Effector CD4-positive, alpha-beta T cell (primary cell): ENCODE measurements at places on chromosomes 3 and 15.

- DNase-seq, result no peak
Measured at GRCh38 chr3:195544634-195545033, 1.5 kb upstream of the PPP1R2 start.

DNA sequence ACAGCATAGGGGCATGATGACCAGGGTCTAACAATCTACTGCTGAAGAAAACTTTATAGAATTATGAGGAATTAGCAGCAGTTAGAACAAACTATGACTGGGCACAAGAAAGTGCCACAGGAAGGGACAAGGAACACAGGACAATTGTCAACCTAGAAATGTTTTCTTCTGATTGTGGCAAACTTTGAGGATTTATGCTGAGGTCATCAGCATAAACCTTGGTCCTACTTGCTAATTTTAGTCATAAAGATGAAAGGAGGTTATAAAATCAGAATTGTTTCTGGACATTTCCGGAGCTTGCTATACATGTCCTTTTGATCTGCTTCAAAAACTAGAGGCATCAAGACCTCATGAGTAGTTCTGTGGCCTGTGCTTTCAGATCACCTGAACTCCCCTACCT is 446.6 kb upstream of the THBS1 start:
- no peak for DNase-seq

- no peak for DNase-seq
Measured at GRCh38 chr15:69737916-69738315, 285.3 kb downstream of the RPLP1 start.

- DNase-seq, result no peak
Measured at GRCh38 chr3:21836227-21836626, 85.2 kb upstream of the ZNF385D start.

- DNase-seq, result no peak
Measured at GRCh38 chr3:58691997-58692396, 25.4 kb upstream of the FAM3D start.

GRCh38 chr3:40827226-40827625 is 302.5 kb downstream of the ZNF621 start:
- DNase-seq, result no peak

DNA sequence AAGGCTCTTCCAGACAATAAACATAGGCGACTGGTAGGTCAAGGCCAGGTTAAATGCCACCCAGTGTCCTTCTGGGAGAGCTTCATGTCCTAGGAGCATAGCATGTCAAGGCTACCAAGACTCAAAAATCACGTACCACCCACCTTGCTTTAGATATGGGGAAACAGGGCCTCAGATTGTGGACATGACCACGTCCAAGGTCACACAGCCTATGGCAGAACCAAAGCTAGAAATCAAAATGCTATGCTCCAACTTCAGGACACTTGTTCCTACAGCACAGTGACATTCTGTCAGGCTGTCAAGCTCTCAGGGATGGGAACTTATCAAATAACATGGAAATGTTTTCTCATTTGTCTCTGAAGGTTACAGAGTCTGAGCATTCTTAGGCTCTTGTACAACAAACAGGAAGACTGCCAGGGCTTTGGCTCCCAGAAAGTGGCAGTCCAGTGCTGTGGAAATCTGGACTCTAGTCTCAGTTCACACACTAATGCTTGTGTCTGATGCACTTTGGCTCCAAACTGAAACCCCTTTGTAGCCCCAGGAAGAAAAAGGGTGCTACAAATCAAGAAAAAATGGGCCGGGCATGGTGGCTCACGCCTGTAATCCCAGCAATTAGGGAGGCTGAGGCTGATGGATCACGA is 170.4 kb upstream of the LPP start:
- no peak for DNase-seq

- no peak for DNase-seq
Measured at GRCh38 chr3:134833453-134834163, 38.5 kb downstream of the EPHB1 start.

GRCh38 chr3:69649120-69650065 is 89.9 kb upstream of the MITF start:
- no peak for DNase-seq

DNA sequence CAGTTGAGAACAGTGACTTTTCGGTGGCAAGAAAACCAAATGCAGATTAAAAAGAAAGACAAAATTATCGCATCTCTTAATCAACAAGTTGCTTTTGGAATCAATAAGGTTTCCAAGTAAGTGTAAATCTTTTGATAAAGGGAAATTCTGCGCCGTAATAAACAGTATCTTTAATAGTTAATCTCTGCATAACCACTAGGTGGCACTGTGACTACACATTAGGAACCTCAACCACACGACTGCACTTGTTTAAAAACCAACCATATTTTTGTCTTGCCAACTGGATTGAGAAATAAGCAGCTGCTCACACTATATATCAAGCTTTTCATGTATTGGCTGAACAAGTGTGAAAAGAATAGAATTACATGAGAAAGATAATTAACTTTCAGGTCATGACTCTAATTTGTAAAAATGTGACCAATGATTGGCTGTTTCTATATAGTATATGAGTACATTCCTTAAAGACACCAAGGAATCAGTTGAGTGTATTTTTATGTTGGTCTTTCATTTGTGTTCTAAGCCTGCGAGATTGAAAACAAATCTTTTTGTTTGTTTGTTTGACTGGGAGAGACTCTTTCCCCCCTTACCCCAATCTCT is 72.7 kb downstream of the DZIP3 start:
- DNase-seq, result peak; percentile 53

- no peak for DNase-seq
Measured at GRCh38 chr3:183264268-183264667, 11.2 kb downstream of the B3GNT5 start.

DNA sequence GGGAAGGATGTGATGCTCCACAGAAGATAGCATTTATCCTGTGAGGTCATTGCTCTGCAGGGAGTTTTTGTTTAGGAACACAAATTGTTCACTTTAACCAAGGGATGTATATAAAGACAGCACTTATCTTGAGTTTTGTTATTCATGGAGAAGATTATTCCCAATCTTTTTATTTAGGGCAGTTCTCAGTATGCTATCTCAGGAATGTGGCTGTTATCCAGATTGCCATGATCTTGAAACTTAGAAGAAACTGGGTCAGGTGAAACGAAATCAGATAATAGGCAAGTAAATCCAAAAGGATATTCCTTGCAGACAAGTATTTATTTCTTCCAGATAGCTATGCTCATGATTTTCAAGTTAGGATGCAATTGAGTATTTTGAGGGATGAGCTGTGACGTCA is 19.3 kb upstream of the TMEM42 start:
- no peak for DNase-seq

DNA sequence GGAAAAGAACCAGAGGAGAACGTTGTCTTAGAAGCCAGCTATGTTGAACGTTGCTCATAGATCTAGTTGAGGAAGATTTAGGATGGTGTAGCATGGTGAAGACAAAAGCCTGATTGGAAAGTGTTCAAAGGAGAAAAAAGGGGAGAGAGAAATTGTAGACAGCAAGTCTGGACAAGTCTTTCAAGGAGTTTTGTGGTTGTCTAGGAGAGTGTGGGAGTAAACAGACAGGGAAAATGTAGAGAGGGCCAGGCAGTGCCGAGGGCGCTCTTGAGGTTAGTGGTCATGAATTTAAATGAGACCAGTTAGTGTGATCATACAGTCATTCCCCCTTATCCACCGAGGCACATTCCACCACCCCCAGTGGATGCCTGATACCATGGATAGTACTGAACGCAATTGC is 167.5 kb upstream of the IL12A start:
- no peak for DNase-seq

DNA sequence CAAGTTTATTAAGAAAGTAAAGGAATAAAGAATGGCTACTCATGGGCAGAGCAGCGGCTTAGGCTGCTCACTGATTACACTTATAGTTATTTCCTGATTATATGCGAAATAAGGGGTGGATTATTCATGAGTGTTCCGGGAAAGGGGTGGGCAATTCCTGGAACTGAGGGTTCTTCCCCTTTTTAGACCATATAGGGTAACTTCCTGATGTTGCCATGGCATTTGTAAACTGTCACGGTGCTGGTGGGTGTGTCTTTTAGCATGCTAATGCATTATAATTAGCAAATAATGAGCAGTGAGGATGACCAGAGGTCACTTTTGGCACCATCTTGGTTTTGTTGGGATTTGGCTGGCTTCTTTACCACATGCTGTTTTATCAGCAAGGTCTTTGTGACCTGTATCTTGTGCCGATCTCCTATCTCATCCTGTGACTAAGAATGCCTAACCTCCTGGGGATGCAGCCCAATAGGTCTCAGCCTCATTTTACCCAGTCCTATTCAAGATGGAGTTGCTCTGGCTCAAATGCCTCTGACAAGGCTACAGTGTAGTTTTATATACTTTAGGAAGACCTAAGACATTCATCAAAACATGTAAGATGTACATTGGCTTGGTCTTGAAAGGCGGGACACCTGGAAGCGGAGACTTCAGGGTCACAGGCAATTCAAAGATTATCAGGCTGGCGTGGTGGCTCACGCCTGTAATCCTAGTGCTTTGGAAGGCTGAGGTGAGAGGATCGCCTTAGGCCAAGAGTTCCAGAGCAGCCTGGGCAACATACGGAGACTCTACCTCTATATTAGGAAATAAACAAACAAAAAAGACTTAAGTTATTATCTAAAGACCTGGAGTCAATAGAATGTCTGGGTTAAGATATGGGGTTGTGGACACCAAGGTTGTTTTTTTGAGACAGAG is 3.2 kb upstream of the BLOC1S6 start:
- no peak for DNase-seq

DNA sequence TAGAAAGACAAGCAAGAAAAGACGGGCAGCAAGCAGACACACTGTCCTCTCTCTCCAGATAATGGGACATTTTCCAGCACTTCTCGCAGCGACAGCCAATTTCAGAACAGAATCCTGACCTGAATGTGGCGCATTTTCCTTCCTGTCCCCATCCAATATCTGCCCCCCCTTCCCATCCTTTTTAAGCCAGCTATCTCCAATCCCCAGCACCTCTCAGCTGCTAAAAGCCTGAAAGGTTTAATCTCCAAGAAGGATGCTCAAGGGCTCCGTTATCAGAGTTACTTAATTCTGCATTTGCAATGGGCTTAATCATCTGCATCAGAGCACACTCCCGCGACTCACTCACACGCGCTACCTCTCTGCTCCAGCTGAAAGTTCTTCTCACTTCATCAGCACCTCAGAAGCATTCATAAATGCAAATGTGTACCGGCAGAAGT is 50.5 kb downstream of the SRGAP3 start:
- no peak for DNase-seq

- DNase-seq, result no peak
Measured at GRCh38 chr3:170962411-170962810, 54.0 kb upstream of the EIF5A2 start.

- DNase-seq, result no peak
Measured at GRCh38 chr15:33445984-33446383, 135.2 kb downstream of the RYR3 start.

GRCh38 chr3:83235180-83235814 is 1473.9 kb upstream of the GBE1 start:
- no peak for DNase-seq

- DNase-seq, result no peak
Measured at GRCh38 chr3:64530434-64531049, 157.3 kb downstream of the ADAMTS9 start.

- no peak for DNase-seq
Measured at GRCh38 chr3:142180761-142181362, 31.5 kb upstream of the TFDP2 start.

DNA sequence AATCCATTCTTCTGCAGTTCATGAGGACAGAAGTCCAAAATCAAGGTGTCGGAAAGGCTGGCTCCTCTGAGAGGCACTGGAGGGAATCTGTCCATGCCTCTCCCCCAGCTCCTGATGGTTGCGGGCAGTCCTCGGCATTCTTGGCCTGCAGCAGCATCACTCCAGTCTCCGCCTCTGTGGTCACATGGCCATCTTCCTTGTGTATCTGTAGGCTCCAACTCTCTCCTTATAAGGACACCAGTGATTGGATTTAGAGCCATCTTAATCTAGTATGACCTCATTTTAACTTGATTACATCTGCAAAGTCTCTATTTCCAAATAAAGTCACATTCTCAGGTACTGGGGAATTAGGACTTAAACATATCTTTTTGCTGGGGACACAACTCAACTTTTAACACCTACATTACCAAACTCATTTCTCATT is 56.0 kb upstream of the FLNB start:
- no peak for DNase-seq

DNA sequence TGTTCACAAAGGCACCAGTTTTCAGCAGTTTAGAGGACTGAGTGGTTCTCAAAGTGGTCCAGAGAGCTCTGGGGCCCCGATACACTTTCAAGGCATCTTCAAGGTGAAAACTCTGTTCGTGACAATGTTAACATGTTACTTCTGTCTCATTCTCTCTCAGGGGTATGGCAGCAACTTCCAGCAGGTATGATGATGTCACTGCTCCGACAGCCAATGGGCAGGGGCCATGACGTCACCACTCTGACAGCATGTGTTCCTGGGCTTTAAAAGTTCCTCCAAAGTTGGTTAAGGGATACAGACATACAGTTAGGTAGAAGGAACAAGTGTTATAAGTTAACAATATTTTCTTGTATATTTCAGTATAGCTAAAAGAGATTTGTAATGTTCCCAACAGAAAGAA is 87.9 kb downstream of the KLF15 start:
- DNase-seq, result no peak

GRCh38 chr3:196096382-196096953 is 14.6 kb upstream of the TFRC start:
- DNase-seq, result no peak

GRCh38 chr3:179000144-179000543 is 71.5 kb downstream of the ZMAT3 start:
- DNase-seq, result no peak

GRCh38 chr3:100333051-100333450 is 1.5 kb upstream of the NIT2 start:
- DNase-seq, result no peak

DNA sequence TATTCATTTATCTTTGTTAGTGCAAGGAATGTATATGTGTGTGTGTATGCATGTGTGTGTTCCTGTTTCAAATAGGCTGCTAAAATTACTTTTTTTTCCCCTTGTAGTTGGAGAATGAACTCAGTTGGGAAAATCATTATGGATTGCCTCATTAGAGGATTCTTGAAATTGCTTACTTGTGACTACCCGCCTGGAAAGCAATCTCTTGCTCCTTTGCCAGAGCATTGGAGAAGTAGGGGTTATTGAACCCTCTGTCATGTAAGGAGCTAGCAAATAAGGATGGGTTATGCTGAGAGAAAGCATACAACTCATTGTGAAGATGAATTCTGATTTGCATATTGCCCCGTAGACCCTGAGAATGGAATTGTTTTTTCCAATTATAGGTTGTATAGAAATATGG is 474.5 kb downstream of the CADM2 start:
- no peak for DNase-seq
